ENCODE measurements at places on chromosomes 5 and 9.

- no peak for DNase-seq
Measured at GRCh38 chr5:82745016-82745415, 332.2 kb downstream of the TMEM167A start.

GRCh38 chr5:3656803-3657202, 61.2 kb downstream of the IRX1 start:
- DNase-seq: no peak

GRCh38 chr9:127527560-127528268, 76.4 kb downstream of the LRSAM1 start:
- DNase-seq: no peak

DNA sequence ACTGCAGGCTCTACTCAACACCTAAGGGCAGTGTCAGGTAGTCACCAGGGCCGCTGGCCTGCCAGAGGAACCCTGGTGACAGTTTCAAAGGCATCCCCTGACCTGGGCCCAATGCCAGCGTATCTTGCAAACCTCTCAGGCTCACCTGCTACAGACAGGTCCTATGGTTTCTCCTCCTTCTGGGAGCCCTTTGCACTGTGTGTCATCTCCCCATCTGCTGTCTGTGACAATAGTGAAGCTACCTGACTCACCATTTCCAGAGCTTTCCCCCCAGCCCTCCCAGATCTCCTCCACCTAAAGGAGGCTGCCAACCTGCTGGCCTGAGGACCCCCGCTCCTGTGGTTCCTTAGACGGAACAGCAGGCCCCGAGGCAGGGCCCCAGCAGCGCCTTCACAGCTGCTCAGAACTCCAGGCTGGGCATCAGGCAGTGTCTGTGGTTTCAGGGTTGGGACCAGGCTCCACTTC, 203.1 kb downstream of the FSTL4 start:
- no peak for DNase-seq

DNA sequence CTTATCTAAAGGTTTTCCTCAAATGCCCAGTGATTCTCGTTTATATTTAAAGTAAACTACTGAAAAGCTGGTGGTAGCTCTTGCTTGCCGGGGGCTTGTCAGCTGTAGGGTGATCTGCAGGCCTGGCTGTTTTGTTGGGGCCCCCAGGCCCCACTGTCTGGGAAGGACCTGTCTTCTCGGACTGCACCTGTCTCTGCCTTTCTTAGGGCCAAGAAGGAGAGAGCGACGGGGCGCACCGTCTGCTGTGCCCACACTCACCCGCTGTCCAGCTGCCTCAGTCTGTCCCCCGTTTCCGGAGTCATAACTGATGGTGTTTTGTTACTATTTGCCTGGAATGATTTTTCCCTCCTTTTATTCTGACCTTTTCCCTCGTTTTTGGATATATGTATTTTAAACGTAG, 94.1 kb upstream of the CACNA1B start:
- DNase-seq: no peak

- peak; percentile 3 for DNase-seq
Measured at GRCh38 chr9:131237931-131238401, 38.3 kb downstream of the FAM78A start.

DNA sequence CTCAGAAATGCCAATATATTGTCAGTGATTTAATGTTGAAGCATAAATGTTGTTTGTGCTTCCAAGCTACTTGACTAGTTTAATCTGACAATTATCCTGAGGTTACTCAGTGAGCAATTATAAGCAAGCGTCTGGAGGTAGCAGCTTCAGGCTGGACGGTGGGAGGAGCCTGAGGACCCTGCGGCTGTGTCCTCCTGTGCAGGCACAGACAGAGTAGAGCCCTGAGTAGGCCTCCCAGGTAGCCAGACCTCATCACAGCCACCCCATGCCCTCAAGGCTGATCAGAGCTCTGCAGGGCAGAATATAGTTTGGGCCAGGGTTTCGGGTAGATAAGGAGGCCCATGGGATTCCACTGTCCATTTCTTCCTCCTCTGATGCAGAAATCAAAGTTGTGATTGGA, 153.6 kb downstream of the DRD1 start:
- no peak for DNase-seq

- DNase-seq: no peak
Measured at GRCh38 chr9:98142182-98142907, 23.3 kb upstream of the TRIM14 start.

GRCh38 chr5:19917588-19918122, 70.3 kb downstream of the CDH18 start:
- no peak for DNase-seq

DNA sequence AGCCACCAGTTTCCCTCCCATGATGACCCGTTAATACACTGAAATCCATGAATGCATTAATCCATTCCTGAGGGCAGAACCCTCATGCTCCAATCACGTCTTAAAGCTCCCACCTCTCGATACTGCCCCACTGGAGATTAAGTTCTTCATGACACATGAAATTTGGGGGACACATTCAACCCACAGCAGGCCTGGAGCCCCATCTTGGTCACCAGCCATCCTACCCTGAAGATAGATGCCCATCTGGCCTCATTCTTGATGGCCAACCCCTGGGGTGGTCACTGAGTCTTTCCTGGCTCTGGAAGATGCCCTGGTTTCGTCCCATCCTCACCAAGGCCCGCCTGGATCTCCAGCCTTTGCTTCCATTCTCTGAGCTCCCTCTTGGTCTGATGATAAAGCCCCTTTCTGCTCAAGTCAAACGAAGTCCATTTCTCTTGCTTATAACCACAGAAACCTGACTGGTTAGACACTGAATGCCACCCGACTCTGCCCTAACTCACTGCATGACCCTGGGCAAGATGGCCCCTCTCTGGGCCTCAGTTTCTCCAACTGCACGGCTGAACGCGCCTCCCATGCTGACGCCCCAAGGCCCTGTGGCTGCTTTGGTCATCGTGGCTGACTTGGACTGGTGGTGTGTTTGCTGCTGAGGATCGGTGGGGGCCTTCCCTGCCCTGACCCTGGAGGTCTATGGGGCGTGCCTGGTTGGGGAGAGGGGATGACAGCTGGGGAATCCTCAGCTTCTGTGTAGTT, 138.4 kb upstream of the IER5L start:
- no peak for DNase-seq

- DNase-seq: no peak
Measured at GRCh38 chr5:66655395-66656324, 59.5 kb downstream of the MAST4 start.

DNA sequence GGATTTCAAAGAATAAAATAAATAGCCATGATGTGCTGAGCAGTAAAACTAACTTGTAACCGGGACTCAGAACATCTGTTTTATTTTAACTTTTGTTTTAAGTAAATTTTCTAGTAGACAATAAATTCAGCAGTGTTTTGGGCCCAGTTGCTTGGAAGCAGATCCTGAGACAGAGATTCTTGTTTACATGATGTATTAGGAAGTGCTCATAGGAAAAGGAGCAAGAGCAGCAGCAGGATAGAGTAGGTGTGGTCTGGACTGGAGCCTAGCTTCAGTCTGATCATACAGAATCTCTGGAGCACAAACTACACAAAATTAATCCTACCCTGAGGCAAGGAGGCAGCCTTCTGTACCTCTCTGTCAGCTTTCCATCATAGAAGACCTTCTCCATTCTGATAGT, 139.2 kb upstream of the CCNH start:
- DNase-seq: no peak

DNA sequence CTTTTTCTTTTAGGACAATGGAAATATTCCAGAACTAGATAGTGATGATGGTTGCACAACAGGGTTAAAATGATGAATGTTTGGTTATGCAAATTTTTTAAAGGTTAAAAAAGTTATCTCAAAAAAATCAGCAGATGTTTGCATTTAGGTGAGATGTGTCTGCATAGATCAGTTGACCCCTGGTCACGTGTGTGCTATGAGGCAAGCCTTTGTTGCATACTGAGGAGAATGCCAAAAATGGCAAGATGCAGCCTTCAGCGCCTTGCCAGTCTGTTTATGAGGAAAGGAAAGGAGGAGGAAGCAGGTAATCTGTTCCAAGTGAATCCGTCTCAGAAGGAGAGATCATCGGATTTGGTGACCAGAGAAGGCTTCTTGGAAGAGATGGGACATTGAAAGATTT, 11.9 kb downstream of the MEGF10 start:
- no peak for DNase-seq

DNA sequence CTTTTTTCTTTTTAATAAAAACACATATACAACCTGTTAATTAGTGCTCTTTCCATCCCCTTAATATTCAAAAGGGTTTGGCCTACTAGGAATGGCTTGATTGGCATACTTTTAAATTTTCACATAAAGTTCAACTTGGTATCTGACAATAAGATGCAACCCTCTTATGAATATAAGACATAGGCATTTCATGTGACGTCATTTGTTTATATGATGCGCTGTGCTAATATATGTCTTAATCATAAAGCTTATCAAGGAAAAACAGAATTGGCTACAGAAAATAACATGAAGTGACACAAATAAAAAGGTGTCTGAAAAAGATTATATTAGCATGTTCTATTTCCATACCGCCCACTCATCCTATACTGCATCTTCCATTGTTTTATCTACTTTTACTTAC, 1642.4 kb downstream of the EFNA5 start:
- DNase-seq: no peak

DNA sequence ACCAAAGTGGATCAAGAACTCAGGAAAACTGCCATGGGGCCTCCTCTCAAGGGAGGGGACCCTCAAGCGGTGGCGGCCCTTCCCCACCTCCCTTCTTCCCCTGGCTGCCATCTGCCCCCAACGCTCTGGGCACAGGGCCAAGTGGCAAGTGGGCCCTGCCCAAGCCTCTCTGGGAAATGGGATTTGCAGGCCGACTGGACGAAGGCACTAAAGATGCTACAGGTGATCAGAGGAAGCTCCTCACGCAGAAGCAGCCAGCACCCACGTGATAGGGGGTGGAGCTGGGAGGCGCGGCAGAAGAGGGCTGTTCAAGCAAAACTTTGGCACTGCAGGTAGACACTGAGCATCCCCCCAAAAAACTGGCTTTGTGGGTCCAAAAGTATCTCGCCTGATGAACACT, 52.7 kb upstream of the UBTD2 start:
- no peak for DNase-seq

- no peak for DNase-seq
Measured at GRCh38 chr5:142821733-142822487, 51.7 kb downstream of the ARHGAP26 start.

DNA sequence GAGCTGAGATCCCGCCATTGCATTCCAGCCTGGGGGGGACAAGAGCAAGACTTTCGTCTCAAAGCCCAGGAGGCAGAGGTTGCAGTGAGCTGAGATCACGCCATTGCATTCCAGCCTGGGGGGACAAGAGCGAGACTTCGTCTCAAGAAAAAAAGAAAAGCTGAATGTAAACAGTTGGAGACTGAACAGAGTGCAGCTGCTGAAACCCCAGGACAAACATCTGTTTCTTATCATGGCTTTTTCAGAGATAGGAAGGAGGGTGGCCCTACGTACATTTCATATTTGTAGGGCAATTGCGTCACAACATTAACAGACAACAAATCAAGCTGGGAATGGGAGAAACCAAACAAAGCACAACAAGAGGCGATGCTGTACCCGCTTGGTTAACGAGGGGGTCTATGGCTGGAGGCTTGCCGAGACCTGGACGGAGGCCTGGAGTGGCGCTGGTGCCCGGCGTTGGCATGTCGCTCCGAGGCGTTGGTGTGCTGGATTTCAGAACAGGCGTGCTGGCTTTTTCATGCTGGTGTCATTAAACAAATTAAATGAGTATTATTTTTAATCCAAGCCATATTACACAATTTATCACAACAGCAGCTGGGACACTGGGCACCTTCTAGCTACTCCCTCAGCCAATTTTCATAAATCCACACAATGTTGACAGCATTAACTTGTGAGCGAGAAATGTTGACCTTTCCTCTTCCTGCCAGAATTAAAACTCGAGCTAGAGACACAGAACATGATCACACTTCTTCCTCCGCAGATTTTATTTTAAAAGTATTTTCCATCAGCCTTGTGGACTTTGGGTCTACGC, 76.1 kb downstream of the TLE1 start:
- no peak for DNase-seq

- DNase-seq: no peak
Measured at GRCh38 chr5:98570661-98571191, 202.7 kb upstream of the RGMB start.

DNA sequence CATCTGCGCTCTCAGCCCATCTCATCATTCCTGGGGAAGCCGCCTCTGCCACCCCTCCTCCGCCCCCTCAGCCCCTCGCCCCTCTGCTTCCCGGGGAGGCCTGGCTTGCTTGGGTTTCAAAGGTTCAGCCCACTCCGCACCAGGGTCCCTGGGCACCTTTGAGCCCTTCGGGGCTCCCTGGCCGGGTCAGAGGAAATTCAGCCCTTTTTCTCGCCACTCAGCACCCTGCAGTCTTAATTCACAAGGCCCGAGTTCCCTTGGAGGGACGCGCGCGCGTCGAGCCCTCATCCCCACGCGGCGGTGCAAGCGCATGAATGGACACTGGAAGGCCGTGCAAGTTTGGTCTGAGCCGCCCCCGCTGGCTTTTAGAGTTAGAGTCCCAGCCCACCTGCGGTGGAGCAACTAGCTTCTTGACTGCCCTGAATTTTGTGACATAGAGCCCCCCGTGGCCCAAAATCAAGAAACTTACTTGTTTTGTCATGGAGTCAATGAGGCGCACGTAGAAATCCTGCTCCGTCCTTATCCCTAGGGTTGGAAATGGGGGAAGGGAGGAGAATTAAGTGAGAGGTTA, 4.5 kb downstream of the EBF1 start:
- DNase-seq: no peak

DNA sequence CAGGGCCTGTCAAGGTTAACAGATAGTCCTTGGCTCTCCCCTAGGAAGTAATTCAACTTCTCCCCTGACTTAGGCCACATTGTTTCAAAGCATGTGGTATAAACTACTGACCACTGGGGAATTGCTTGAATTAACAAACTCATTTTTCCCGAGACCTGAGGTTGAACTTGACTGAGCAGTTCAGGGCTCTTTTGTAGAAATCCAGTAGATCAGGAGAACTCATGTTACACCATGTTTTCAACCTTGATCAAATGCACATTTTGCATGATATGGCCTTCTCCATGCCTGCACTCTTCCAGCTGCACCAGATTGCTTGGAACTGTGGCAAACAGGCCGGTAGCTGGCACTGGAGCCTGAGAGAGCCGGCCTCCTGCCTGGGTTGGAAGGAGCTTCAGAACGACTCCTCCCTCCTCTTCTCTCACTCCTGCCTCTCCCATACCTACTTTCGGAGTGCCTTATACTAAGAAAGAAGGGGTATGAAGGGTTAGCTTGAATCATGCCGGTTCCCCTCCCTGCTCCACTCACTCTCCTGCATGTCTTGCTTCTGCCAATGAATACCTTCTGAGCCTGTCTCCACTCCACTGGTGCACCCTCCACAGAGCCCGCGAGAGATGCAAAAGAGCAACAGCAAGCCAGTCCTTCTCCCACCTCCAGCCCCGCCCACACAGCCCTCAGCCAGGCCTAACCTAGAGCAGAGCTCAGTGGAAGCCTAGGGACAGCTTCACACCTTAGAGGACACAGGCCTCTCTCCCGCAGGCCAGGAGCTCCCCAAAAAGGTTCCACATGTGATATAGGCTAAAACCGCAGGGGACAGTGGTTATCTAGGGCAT, 159.4 kb downstream of the MACROH2A1 start:
- no peak for DNase-seq

DNA sequence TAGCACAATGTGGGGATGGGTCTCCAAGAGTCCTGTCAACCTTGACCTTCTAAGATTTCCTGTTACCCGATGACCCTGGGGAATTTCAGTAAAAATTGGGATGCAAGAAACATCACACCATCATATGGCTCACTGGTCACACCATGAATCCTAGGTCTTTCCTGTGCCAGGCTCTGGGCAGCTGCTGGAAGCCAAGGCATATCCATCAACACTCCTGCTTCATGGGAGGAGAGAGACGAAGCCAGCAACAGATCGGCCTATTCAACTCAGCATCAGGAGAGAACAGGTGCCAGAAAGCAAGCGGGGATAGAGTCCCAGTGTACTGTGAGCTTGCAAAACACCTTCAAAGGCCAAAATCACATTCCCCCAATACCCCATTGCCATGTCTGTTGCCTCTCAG, 6.5 kb upstream of the NEK6 start:
- no peak for DNase-seq

Data from NCI-H748 treated with DMSO at 0.1 percent for 48 hours (cell line).